Activated naive CD8-positive, alpha-beta T cell treated with anti-CD3 and anti-CD28 coated beads, Interleukin-2, amount 10 ng/mL, durations not matched to agents 7 days and 5 days (primary cell): ENCODE measurements at places on chromosomes 6 and 20. TPM values are rescaled to one million over a fixed set of nuclear protein-coding genes. Genes with fewer than 3 reads are reported as not detected.
A peak's percentile ranks its signal among the peaks of the same experiment; 100 is the strongest.

GRCh38 chr6:72963946-72964345 lies 261.4 kb downstream of the KHDC1L start:
- DNase-seq: no peak

DNA sequence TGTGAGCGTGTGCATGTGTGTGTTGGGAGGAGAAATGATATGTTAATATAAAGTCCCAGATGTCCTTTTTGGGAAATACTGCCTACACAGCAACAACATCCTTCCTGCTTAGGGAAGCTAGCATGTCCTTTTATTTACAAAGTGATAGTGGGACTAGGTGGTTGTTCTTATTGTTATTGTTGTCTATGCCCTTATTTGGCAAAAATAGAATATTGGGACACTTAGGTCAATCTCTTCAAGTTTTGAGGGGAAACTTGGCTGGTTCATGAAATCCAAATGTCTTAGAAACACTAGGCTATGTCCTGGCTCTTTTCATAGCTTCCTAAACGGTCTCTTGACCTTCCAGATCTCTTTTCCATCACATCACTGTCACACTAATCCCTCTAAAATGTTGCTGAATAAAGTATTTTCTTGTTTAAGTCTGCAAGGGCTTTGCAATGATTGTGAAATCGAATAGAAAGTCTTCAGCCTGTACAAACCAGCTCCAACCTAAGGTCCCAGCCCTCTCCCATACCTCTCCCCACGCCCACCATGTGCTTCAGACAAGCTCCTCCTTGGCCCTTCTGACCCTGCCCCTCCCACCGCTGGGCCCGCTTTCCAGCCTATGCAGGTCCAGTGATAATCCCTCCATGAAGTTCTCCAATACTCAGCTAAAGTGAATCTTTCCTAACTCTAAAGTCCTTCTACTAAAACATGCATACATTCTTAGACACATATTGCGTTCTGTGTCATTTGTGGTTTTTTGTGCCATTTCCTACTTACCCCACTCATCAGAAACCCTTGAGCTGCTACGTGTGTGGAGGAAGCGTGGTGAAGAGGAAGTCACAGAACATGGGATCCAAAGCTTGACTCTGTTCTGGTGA lies 205.1 kb downstream of the LY86 start:
- DNase-seq: no peak

- DNase-seq: no peak
Observed at GRCh38 chr6:162636167-162636566, 91.4 kb downstream of the PRKN start.

- no peak for DNase-seq
Observed at GRCh38 chr6:12844284-12845223, 128.0 kb downstream of the PHACTR1 start.

- DNase-seq: no peak
Observed at GRCh38 chr20:1386323-1386722, 6.5 kb downstream of the FKBP1A start.

DNA sequence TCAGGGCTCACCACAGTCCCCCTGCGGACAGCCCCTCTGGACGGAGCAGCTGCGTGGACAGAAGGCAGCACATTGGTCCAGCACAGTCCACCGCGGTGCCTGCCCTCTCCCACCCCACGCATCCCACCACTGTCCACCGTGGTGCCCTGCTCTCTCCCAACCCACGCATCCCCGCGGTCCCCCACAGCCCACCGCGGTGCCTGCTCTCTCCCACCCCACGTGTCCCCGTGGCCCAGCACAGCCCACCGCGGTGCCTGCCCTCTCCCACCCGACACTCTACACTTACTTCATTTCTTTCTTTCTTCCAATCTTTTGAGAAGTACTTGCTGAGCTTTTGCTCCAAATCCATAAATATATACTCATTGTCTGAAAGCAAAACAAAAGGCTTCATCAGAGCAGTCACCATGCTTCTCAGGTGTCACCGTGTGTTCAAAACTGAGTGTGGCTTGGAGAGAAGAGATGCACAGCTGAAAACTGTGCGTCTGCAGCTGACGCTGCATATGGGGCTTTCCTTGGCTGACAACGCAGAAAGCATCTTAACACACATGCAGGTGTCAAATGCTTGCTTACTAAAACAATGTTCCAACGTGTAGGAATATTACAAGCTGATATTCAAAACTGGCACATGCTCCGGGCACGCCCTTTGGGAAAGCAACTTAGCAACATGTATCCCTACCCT lies 11.8 kb downstream of the FRMD1 start:
- no peak for DNase-seq

DNA sequence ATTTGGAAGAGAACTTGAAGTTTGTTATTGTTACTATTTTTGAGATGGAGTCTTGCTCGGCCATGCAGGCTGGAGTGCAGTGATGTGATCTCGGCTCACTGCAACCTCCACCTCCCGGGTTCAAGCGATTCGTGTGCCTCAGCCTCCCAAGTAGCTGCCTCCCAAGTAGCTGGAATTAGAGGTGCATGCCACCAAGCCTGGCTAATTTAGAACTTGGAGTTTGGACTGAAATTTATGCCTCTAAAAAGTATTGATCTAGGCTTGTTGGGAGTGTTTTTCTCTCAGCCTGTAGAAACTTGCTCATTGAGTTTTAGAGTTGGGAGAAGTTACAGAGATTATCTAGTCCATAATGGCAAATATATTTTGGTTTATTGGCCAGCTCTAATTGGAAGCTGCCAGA lies 4.1 kb downstream of the ITCH start:
- no peak for DNase-seq

- peak; percentile 78 for DNase-seq
Observed at GRCh38 chr6:127342946-127343808, at the start of gene ECHDC1. Gene ECHDC1 (minus strand): TSS chr6:127343609. CDS start chr6:127331028, 12,581 bp downstream.

DNA sequence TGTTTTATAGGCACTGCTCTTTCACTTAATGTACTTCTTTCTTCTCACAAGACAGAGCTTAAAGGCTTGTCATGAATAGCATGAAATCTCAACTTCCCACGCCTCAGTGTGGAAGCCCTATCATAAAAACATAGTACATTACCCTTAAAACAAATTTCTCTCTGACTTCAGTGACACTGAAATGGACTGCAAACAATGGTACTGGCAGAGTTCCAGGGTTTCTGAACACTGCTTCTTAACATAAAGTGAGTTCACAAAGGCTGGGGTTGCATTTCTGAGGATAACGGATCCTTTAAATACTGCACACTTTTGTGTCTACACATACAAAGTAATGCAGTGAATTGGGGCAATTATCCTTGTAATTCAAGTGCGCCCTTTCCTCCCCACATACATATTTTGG lies 32.3 kb upstream of the PLEKHG1 start:
- DNase-seq: no peak

DNA sequence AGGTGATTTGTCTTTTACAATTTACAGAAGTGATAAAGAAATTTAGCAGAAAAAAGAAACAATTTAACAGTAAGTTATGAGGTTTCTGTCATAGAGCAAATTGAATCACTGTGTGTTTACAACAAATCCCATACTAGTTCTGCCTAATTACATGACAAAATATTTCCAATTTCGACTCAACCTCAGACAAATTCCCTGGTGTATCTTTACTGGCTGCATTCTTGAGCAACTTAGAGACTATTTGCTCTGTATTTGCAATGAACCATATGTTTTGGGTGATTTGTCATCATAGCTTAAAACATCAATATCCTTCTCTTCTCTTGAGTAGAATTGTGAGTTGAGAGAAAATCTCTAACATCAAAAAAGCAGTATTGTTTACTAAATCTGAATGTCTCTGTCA lies 128.7 kb downstream of the SIM1 start:
- DNase-seq: no peak

- peak; percentile 72 for DNase-seq
Observed at GRCh38 chr6:6007366-6008088, 802 bp upstream of the NRN1 start.

DNA sequence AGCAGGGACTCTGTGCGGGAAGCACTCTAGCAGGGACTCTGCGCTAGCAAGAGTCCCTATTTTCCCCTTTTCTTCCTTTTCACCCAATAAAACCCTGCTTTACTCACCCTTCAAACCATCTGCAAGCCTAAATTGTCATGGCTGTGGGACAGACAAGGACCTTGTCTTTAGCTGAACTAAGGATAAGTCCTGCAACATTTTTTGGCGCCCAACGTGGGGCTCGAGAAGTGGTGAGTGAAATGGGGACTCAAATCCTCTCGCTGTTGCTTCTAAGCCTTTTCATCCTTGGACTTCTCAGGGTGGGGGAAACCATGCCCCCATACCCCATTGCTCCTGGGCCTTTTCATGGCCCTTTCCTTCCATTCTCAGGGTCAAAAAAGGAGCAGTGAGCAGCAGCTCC lies 46.4 kb downstream of the IMPG1 start:
- DNase-seq: no peak

GRCh38 chr6:11637266-11637665 lies 99.7 kb downstream of the TMEM170B start:
- DNase-seq: no peak

GRCh38 chr6:37862430-37862829 lies 42.9 kb downstream of the ZFAND3 start:
- DNase-seq: no peak

GRCh38 chr6:159312206-159312605 lies 143.0 kb downstream of the FNDC1 start:
- DNase-seq: no peak

DNA sequence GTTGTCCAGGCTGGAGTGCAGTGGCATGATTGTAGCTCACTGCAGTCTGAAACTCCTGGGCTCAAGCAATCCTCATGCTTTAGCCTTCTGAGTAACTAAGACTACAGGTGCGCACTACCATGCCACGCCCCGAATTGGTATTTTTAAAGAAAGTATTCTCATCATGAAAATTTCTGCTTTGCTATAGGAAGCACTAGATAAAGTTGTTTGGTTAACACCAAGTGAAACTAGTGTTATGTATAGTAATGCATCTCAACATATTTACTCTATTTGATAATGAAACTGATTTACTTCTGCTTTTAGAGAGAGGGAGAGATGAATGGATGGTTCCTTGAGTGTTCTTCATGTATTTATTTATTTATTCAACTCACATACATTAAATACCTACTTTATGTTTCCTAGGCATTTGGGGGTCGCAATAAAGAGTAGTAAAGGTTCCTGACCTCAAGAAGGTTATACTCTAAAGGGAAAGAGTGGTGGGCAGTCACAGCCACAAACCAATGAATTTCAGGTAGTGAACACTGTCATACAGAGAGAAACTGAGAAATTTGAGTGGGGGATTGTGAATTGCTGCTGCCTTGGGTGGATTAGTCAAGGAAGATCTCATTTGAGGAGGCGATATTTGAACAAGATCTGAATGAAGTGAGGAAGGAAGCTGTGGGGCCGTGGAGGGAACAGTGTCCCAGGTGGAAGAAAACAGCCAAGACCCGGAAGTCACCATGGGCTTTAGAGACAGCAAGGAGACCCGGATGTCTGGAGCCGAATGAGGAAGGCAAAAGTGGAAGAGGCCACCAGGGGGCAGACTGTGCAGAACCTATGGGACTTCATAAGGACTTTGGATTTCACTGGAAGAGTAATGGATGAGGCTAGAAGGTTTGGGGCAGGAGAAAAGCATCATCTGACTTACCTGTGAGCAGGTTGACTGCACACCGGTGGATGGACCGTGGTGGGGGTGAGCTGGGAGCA lies 185.6 kb downstream of the TSHZ2 start:
- peak; percentile 50 for DNase-seq

DNA sequence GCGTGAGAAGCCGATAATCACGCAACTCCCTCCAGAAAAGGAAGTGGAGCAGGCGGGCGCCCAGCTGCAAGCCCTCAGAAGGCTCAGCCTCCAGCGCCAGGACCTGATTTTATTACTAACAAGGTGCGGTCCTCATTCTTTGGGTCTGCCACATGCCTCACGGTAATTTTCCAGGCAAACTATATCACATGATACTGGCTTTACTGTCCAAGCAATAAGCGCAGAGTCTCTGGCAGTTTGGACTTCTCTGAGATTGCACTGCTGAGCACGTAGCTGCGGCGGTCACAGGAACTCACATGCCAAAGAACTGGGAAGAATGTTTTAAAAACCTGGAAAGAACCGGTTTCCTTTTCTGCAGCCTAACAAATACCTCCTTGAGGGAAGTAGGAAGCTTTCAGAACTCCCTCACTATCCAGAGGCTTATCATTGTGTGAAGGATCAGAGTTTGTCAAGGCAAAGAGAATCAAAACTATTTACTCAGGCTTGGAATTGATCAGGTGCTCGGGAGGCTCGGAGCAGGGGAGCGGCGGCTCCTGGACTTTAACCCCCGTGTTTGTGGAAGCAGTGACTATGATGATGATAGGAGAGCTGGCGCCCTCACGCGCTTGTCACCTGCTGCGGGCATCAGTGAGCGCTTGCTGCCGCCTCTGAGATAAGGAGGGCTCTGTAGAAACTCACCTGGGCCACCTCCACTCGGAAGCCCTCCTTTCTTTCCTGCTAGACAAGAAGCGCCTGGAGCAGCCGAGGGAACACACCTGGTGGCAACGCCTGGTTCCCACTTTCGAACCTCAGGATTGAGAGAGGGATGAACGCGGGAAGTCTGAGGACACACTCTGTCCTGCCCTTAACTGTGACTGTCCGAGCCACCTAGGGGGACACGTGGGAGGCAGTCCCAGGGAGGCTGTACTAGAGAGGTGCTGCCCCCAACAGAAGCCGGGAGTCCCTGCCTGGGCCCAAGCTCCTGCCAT lies 27.2 kb upstream of the SYNJ2 start:
- DNase-seq: no peak

EPHA7 gene
- not detected for total RNA-seq

CTCFL gene
- total RNA-seq: not detected
